PC-9 (cell line): ENCODE measurements at places on chromosomes 5 and 9. TPM values are rescaled to one million over a fixed set of nuclear protein-coding genes. Genes with fewer than 3 reads are reported as not detected.

DNA sequence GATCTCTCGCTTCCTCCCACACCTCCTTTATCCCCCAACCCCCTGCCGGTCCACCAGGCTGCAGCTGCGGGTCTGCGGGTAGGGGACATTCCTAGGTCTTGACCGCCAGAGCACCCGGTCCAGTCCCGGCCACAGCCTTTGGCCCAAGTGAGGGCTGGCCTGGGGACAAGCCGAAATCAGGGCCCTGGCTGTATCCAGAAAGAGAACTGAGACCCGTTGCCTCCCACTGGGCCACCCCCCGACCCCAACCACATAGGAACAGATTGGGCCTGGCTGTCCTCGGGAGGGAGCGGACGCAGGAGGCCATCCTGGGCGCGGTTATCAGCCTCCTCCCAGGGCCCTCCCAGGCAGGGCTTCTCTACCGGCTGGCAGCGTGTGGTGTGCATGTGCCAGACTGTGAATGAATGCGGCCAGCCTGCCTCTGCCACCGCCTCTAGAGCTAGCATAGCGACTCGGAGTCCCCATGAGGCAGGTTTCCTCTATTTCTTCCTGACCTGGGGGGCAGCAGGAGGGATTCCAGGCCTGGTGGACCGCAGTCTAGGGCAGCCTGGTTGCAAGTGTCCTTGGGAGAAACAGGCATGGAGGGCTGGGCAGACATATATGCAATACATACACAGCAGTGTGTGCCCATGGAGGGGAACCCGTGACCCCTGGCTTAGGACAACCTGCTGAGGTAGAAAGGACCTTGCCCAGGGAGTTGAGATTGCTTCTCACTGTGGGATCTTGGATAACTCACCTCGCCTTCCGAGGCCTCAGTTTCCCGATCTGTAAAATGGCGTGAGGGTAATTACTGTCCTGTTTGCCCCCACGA, 1.2 kb downstream of the N4BP3 start:
- peaks cover 29% of the 10 kb centered on the region for H3K4me1 ChIP-seq
- no peaks in the 10 kb centered on the region for H3K36me3 ChIP-seq
- no peak overlapping the region for H3K27ac ChIP-seq
- H3K27me3 ChIP-seq: no peaks in the 10 kb centered on the region

- no peak overlapping the region for H3K27ac ChIP-seq
- no peak for DNase-seq
- no peaks in the 10 kb centered on the region for H3K4me1 ChIP-seq
- no peak overlapping the region for H3K4me3 ChIP-seq
Observed at GRCh38 chr9:23232831-23233230, 593.2 kb downstream of the ELAVL2 start.

DNA sequence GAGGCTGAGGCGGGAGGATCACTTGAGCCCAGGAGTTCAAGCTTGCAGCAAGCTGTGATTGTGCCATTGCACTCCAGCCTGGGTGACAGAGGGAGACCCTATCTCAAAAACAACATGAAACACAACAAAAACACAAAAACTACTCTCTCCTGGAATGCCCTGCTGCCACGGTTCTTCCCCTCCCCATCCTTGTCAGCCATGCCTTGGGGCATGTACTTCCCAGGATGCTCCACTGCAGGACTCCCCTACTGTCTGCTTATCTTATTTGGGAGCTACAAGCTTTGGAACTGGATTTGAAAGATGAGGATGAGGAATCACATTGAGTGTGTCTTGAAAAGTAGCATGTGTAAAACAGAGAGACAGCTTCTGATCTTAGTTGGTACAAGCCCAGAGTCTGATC, 40.1 kb upstream of the KIAA1958 start:
- H3K4me1 ChIP-seq: no peaks in the 10 kb centered on the region
- no peak for DNase-seq
- H3K27me3 ChIP-seq: no peaks in the 10 kb centered on the region
- no peak overlapping the region for H3K27ac ChIP-seq
- H3K36me3 ChIP-seq: 0 out of 2 replicates have a peak, but pooled peaks cover 1% of the 10 kb centered on the region
- no peak overlapping the region for H3K4me3 ChIP-seq

DNA sequence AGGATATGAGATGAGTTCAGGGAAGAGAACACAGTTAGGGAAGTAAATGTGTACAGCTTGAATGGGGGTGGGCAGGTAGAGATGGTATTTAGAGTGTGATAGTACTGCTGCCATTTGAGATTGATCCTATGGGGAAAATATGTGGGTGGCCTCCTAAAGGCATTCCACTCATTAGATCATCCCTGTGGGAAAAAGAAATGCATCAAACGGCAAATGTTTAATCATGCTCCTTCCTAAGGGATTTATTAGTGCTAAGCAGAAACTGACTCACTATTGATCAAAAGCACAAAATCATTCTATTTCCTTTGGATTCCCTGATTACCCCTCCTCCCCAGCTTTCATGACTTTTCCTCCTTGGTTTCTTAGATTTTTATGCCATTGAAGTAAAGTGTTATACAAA, 36.4 kb upstream of the SMC5 start:
- DNase-seq: no peak
- no peaks in the 10 kb centered on the region for H3K36me3 ChIP-seq
- H3K4me3 ChIP-seq: no peak overlapping the region
- no peaks in the 10 kb centered on the region for H3K27me3 ChIP-seq
- H3K4me1 ChIP-seq: no peaks in the 10 kb centered on the region

The PFN3 gene
- not detected in 2 replicates for total RNA-seq

The EDIL3 gene
- total RNA-seq: 6.7 and 7.2 TPM in 2 replicates

The PCDHGC3 gene
- 0.50 and 0.53 TPM in 2 replicates for total RNA-seq

The TAF11L5 gene
- not detected in 2 replicates for total RNA-seq
